ENCODE measurements at places on chromosomes 5 and 9.
A peak's percentile ranks its signal among the peaks of the same experiment; 100 is the strongest.

- peak; percentile 11 for DNase-seq
These were observed 18.9 kb upstream of the VLDLR start for GRCh38 chr9:2602704-2603116.

- no peak for DNase-seq
These were observed 19.3 kb upstream of the CAMSAP1 start for GRCh38 chr9:135926402-135927194.

GRCh38 chr5:14090290-14090689 lies 52.9 kb upstream of the TRIO start:
- DNase-seq = no peak

- DNase-seq = no peak
These were observed 2.3 kb upstream of the CYFIP2 start for GRCh38 chr5:157263496-157264090.

DNA sequence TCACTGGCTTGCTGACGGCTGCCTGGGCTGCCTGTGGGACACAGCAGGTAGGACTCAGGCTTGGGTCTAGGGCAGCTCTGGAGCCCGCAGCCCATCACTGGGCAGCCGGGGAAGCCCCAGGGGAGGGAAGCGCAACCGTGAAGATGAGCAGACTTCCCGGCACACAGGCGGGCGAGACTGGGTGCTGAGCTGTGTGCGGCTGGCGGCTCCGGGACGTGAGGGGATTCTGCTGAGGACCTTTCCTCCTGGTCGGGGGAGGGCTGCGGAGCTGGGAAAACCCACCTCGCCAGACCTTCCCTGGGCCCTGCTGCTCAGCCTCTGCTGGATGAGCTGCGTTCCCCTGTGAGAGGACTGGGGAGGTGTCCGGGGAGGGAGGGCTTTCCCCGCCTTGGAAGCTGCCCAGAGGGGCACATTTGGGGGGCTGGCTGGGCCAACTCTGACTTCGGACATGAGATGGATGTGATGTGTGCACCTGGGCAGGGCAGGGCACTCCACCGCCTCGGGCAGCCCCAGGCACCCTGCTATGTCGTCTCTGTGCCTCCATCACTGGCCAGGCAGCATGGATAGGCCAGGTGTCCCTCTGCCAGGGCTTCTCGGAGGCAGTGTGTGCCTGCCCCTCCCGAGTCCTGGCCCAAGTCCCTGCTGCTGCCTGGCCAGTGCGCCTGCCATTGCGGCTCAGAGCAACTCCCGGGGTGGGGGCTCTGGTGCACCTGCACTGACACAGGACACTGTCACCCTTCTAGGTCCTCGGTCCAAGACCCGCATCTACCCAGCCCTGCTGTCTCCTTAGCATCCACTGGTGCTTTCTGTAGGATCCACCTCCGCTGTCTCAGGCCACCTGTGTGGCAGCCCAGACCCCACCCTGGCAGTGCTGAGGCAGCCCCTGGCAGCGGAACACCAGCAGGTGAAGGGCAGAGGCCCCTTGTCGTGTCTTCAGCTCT lies 66.4 kb downstream of the COL5A1 start:
- DNase-seq = no peak

- DNase-seq = no peak
These were observed 186.3 kb downstream of the SGCD start for GRCh38 chr5:156513123-156513815.

GRCh38 chr5:161850491-161850890 lies 2.6 kb downstream of the GABRA1 start:
- DNase-seq = no peak

GRCh38 chr9:68920921-68921320 lies 93.0 kb downstream of the PRKACG start:
- DNase-seq = no peak

DNA sequence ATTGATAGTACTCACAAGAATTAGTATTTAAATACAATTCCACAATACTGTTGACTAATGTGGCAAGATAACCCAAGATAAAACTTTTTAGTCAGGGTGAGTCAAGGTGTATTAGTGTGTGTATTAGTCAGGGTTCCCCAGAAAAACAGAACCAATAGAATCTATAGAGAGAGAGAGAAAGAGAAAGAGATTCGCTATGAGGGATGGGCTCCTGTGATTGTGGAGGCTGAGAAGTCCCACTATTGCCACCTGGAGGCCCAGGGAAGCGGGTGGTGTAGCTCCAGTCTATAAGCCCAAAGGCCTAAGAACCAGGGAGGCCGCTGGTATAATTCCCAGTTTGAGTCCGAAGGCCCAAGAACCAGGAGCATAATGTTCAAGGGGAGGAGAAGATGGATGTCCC lies 10.0 kb upstream of the SHISAL2B start:
- no peak for DNase-seq

GRCh38 chr9:113255438-113255837 lies 19.9 kb downstream of the CDC26 start:
- no peak for DNase-seq

- DNase-seq = no peak
These were observed 53.4 kb downstream of the PUM3 start for GRCh38 chr9:2790466-2790865.

DNA sequence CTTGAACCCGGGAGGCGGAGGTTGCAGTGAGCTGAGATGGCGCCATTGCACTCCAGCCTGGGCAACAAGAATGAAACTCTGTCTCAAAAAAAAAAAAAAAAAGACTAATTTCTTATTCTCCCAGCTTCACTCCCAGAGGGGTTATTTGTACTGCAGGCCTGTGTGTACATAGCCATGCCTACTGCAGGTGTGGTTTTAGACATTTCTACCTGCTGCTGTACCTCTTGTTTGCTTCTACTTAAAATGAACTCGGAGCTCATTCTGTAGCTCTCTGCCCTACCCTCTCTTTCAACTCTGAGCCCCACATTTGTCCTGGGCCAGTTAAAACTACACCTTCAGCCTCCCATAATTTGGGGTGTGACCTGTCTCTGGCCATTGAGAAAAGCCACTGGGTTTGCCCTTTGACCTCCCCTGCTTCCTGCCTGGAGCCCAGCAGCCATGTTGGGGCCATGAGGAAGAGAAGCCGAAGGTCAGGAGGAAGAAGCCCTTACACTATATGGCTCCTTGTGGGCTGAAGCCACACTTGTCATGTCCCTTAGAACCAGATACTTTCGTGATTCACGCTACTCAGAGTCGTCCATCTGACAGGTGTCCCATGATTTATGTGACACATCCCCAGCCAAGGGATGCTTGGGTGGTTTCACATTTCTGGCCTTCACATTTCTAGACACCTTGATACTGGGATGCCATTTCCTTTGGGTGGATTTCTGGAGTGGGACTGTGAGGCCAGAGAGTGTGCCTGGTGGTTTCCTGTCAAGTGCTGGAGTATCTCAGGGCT lies 9.4 kb upstream of the CARD19 start:
- no peak for DNase-seq

- DNase-seq = no peak
These were observed 75.0 kb upstream of the DAB2IP start for GRCh38 chr9:121576281-121577075.

GRCh38 chr5:95743232-95743631 lies 12.1 kb downstream of the RHOBTB3 start:
- DNase-seq = no peak

DNA sequence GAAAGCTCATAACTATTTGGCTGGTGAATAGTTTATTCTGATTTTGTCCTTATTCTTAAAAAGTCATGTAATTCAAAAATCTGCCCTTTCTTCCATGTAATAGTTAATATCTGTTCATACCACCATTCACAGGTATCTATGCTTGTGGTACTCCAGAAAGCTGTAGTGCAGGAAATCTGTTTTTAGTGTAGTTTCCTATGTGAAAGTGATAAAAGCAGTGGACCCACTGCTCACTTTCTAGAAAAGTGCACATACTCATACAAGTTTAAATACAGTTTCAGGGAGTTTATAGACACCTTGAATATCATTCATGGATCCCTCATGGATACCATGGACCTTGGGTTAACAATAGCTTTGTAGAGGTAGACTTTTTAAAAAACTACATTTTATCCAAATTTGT lies 20.2 kb downstream of the PBX3 start:
- no peak for DNase-seq

GRCh38 chr5:101024299-101024698 lies 121.2 kb upstream of the ST8SIA4 start:
- no peak for DNase-seq

DNA sequence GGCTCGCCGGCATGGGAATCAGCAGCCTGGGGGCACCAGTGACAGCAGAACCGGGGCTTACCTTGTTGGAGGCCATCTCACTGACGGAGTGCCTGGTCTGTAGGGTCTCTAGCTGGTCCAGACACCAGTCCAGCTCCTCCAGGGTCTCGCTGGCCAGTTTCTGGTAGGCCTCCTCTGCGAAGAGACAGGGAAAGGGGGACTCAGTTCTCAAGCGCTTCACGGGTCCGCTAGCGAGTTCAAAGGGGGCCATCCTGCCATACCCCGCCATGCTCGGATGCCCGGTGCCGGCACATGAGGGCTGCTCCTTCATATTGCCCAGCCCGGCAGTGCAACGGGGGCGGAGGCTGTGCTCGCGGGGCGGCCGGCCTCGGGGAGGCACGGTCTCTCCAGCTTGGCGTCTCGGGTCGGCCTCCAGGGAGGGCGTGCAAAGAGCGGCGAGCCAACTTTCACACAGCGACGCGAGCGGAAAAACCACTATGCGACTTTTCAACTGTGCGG lies 456.0 kb downstream of the RAB3C start:
- DNase-seq = no peak

DNA sequence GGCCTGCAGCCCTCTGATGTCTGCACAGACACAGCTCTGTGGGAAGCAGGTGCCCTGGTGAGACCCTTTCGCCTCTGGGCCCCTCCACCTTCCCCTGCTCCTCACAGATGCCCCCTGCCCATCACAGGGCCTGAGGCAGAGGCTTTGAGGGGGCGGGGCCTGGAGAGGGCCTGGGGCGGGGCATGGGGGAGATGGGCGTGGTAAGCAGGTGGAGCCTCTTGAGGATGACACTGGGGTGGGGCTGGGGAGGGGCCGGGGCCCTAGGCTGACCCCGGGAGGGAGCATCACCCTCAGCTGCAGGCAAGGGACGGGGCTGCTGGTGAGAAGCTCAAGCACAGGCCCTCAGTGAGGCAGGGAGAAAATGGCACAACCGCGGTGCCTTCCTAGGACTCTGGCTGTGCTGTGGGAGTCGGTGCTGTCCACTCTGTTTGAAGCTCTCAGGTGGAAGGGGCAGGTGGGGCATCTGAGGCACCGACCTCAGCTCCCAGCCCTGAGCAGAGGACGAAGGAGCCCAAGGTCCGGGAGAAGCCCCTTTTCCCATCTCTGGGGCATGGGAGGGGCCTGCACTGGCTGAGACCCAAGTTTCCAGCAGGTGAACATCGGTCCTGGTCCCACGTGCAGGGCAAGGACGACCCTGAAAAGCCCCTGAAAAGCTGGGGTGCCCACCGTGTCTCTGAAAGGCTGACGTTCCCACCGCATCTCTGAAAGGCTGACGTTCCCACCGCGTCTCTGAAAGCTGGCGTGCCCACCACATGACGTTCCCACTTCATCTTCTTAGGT lies 17.5 kb upstream of the SLC9A3 start:
- no peak for DNase-seq

- peak; percentile 18 for DNase-seq
These were observed 27.1 kb downstream of the FRMD3 start for GRCh38 chr9:83511051-83511450.

- DNase-seq = no peak
These were observed 3.3 kb upstream of the PRLR start for GRCh38 chr5:35233601-35234000.

DNA sequence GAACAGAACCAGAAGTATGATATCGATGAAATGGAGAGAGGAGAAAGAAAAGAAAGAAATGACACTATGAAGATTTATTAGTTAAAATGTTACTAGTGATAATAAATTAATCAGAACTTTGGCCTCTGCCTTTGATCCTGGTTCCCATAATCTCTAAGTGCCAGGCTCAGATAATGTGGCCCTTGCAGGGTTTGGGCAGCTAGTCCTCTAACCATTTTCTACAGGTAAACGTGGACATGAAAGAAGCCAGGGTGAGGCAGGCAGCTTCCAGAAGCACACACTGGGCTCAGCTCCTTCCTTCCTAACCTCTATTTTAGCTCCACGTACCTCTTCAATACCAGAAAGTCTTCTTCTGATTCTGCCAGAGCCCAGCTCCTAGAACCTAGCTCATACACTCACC lies 30.6 kb downstream of the SYK start:
- DNase-seq = no peak

DNA sequence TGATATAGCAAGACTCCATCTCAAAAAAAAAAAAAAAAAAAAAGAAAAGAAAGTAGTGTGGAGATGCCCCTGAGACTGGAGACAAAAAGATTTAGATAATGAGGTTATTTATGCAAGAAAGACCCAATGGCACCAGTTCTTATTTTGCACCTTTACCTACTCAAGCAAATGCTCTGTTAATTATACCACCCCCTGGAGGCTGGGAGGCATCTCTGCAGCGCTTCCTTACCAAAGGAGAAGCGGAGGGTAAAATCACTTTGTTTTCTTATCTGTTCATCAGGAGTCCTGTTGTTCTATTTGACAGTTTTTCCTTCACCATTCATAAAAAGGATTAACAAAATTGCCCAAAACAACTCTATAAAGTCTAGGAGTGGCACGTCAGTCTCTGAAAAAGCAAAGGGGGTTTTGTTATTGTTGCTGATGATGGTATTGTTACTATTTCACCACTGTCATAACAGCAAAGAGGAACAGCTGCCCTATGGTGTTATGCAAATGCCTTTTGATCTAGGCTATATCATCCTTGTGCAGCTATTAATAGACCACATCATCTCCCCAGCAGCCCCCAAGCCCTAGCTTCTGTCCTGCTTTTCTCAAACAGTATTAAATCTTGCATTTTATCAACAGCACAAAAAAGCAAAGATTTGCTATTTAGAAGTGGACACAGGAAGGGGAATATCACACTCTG lies 174.0 kb downstream of the PALM2AKAP2 start:
- DNase-seq = no peak

DNA sequence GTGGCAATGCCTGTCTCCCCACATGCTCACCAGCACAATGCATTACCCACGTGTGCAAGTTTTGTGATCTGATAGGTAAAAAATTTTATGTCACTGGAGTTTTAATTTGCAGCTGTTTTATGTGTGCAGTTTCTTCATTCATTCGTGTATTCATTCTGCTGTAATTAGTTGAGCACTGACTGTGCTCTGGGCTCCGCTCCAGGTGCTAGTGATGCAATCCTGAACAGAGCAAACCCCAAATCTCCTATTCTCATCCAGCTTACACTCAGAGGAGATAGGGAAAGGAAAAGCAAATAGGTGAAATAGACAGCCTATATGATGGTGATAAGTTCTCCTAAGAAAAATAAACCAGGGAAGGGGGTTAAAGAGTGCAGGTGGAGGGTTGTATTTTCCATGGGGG lies 148.4 kb downstream of the TENT4A start:
- no peak for DNase-seq

DNA sequence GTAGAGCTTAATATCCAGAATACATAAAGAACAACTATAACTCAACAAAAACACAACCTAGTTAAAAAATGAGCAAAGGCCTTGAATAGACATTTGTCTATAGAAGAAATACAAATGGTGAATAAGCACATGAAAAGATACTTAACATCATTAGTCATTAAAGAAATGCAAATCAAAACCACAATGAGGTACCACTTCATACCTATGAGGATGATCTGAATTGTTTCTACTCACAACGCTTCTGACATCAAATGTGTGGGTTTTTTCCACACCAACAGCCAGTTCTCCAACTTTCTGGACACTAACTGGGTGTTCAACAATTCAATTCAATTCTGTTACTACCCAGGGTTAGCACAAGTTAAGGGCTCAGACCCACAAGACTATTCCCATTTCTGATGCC lies 22.0 kb downstream of the SREK1IP1 start:
- DNase-seq = no peak

All from NCI-H774 (cell line).